ENCODE measurements at places on chromosomes 5 and 9.
A peak's percentile ranks its signal among the peaks of the same experiment; 100 is the strongest.

- DNase-seq, result no peak
These were observed 818.8 kb upstream of the WWC1 start for GRCh38 chr5:167472566-167473108.

- no peak for DNase-seq
These were observed 47.6 kb downstream of the ADAMTS2 start for GRCh38 chr5:179297486-179298180.

- no peak for DNase-seq
These were observed 7.0 kb downstream of the GRIN1 start for GRCh38 chr9:137145731-137146526.

GRCh38 chr9:36551129-36551528, 21.6 kb upstream of the MELK start:
- no peak for DNase-seq

- DNase-seq, result no peak
These were observed 705.4 kb upstream of the RIOK2 start for GRCh38 chr5:97888439-97888838.

DNA sequence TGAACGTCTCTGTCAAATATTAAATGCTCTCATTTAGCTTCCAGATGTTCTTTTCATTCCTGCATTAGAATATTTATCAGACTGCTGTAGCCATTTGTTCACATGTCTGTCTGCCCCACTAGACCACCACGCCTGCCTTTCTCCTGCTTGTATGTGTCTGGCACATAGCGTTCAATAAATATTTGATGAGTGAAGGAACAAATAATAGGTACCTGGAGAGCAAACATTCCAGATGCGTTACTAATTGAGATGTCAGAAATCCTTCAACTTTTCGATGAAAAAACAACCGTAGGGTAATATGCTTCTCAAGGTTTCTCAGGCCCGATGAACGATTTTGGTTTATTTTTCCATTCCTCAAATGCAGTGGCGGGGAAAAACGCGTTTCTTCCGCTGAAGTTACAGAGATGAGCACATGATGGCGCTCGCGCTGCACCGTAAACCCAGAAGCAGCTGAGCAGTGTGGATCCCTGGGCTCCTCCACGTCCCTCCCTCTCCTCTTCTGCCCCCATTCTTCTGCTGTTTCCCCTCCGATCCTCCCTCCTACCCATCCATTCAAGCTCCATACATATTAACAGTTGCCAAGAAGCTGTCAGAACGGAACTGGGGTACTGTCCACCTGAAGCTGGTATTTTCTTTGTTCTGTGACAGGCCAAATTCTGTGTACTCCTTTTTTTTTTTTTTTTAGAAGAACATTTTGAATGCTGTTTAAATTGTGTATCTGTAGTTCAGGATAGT, 245.4 kb downstream of the MPDZ start:
- DNase-seq, result no peak

- no peak for DNase-seq
These were observed 11.9 kb downstream of the FAM240B start for GRCh38 chr9:38707885-38708637.

DNA sequence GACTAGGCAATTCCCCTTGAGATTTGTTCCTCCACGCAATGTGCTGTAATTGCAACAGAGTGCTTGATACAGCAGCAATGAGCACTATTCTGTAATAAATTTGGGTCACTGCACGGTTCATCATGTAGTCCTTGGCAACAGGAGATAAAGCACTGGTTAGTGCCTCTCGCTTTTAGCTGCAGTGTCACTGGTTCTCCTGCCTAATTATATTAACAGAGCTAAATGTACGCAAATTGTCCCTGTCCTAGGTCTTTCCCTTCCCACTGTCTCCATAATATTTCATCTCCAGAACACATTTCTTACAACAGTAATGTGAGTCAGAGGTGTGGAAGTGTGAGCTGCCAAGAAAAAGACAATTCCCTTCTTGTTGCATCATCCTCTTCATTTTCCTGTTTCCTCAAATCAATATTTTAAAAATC, 553.1 kb downstream of the ZNF608 start:
- no peak for DNase-seq

DNA sequence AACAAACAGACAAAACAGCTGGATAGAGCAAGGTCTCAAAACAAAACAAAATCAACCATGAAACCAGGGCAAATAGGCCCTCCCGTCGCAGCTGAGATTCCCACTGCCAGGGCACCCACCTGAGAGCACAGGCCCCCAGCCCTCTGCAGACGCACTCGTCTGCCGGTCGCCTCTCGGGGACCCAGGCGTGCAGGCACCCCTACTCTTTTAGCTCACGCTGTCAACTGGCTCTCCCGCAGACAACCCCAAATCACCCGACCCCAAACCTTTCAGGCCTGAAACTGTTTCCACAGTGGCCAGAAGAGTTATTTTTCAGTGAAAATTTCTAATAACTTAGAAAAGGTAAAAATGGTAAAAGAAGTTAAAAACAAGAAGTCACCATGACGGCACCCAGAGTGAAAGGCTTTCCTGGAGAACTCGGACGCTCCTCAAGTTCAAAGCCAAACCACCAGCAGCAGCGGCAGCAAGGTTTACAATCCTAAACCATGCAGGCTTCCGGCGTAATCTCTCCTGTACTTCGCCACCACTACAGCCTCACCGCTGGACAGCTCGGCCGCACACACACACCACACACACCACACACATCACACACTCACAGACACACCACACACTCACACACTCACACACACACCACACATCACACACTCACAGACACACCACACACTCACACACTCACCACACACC, 1.9 kb upstream of the UBE2QL1 start:
- no peak for DNase-seq

DNA sequence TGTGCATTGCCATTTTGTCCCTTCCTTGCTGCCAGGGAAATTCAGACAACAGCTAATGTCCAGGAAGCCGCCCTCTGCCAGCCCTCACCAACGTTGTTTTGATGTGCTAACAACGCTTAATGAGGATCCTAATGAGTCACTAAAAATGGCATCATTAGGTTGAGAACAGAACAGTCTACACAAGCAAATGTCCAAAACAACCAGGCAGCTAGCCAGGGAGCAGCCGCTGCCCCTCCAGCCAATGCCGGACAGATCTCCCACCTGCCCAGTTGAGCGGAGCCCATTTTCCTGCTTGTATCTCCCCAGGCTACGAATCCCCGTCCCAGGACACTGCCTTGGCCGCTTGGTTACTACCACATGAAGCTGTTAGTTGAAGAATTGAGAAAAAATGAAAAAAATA, 40.4 kb upstream of the UNC5A start:
- no peak for DNase-seq

GRCh38 chr5:88682881-88683361, 200.1 kb downstream of the MEF2C start:
- DNase-seq, result no peak

- no peak for DNase-seq
These were observed 380.1 kb downstream of the CTNND2 start for GRCh38 chr5:11524188-11524587.

DNA sequence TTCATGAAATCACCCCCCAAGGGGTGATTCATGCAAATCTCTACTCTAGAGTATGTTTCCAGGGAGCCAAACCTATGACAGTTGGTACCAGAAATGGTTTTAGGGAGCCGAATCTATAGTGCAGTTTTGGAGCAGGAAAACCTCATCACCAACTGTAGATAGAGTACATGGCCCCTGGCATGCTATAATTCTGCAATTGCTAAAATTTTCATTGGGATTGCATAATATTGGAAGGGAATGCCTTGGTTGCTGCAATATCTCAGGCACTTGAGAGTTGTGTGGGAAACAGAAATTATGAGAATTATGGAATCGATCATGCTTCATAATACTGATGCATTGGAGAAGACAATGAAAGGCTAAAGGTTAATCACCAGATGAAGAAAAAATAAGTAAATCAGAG, 148.2 kb upstream of the PLPPR1 start:
- DNase-seq, result no peak

- no peak for DNase-seq
These were observed 52.3 kb upstream of the CD180 start for GRCh38 chr5:67248703-67249589.

DNA sequence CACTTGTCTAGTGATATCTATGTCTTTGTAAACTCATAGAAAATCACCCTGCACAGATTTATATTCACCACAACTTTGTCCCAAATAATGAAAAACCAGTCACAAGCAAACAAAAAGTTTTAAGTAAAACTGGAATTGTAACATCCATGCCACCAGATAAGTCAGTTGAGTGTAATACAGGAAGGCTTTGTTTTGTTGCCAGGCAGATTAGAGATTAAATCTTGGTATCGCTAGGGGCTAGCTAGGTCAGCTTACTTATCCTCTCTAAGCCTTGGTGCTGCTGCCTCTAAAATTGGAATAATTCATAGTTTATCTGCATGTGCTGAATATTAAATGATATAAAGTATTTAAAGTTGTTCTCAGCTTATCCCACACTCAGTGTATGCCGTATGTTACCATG, 1062.5 kb downstream of the CDH9 start:
- DNase-seq, result no peak

- DNase-seq, result no peak
These were observed 29.6 kb upstream of the BOD1 start for GRCh38 chr5:173645890-173646574.

DNA sequence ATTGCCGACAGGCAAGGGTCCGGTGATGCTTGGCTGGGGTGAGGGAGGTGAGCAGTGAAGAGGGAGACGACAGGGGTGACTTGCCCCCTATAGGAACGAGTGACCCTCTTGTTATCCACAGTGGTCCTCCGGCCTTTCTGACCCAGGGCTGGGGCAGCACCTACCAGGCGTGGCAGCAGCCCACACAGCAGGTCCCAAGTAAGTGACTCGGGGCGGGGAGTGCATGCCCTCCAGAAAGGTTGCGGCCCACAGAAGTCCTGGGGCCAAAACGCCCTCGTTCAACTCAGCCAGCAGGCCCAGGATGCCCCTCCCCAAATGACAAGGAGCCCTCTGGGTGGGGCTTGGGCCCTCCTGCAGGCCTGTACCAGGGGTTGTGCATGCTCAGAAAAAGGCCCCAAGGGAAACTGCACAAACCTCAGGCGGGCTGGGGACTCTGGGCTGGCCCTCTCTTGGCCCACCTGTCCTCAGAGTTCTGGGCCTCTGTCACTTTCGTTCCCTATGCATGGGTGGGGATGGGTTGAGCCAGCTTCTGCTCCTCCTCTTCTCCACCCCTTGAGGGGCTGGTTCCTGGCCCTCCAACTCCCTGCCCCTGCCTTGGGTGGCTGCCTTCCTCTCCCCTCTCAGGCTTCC, 32.2 kb upstream of the PRDM12 start:
- no peak for DNase-seq

GRCh38 chr5:63963926-63964325, 1.7 kb upstream of the HTR1A start:
- no peak for DNase-seq

DNA sequence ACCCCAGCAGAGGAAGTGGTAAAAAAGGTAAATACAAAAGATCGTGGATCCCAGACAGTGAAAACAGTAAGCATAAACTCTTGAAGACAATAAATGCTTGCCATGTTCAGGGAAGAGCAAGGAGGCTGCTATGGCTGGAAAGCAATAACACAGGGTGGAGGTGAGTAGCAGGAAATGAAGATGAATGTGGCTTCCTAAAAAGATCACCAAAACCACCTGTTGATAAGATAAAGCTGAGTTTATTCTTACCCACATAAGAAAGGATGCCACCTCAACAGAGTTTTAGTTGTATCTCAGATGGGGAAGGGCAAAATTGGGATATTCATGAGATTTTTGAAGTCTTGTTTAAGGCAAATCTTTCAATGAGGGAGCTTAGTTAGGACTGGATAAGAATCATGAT, 273.3 kb downstream of the MSX2 start:
- DNase-seq, result no peak

DNA sequence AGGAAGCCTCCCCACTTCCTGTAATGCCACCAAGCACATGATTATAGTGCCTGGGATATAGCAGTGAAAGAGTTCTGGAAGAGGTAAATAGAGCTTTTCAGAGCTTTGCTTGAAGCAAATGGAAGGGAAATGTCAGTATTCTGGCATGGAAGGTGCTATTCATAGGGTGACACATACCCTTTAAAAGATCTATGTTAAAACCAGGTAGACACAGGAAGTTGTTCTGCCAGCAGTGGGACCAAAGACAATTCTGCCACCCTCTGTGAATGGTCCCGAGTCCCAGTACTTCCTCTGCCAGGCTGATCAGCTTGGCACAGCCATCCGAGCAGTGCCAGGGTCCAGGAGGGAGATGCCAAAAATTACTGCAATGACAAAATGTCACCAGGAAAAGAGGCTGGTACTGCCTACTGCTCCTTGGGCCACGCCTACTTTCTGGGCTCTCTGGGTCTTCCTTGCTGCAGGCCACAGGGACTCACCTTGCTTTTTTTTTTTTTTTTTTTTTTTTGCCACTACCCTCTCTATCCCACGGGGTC, 26.7 kb downstream of the GARNL3 start:
- no peak for DNase-seq

DNA sequence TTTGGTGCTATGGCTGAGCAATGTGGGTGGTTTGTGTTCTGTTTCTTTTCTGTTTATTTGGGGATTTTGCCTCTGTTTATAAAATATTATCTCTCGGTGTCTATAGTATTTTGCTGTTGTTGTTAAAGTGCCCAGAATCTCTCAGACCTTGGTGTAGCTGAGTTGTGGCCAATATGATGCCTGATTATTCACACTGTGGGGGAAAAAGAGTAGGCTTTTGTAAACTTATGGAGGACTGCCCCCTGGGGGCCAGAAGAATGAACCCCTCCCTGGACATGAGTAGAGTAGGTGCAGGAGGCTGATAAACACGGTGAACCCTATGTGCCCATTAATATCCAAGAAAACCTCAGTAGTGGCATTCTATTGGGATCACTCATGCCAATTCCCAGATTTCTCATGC, 49.0 kb upstream of the DPYSL3 start:
- no peak for DNase-seq

DNA sequence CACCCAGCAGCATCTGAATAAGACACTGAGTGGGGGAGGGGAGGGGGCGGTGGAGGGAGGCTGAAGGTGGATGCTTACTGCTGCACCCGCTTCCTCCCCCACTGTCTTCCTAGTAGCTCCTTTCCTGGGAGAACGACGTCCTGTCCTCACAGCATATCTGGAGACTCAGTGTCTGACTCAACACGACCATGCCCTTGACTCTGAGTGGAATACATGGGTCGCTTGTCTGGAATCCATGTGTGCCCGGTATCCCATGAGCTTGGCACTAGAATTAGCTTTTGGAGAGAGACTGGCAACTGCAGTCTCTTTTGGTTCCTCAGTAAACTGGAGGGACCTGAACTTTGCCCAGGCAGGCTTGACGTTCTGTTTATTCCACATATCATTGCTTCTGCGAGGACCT, 125.4 kb upstream of the FAM120A start:
- peak; percentile 38 for DNase-seq

DNA sequence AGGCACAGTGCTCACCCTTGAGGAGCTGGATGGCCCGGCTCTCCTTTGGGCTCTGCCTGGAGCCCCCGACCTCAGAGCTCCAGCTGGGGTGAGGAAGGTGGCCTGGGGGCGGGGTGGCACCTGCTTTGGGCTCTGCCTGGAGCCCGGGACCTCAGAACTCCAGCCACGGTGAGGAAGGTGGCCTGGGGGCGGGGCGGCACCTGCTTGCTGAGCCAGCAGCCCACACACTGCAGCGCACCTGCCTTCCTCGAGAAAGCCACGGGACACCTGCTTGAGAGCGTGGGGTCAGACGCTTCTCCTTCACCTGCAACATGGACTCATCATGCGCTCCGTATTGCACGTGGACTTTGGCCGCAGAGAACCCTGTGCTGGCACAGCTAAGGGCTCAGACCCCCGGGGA, 51.8 kb downstream of the IRX2 start:
- DNase-seq, result no peak

GRCh38 chr9:88236511-88237478, 98.5 kb upstream of the SPATA31C2 start:
- no peak for DNase-seq
